A549 (cell line): ENCODE measurements at places on chromosomes 1 and 21. TPM values are rescaled to one million over a fixed set of nuclear protein-coding genes. Genes with fewer than 3 reads are reported as not detected.

DNA sequence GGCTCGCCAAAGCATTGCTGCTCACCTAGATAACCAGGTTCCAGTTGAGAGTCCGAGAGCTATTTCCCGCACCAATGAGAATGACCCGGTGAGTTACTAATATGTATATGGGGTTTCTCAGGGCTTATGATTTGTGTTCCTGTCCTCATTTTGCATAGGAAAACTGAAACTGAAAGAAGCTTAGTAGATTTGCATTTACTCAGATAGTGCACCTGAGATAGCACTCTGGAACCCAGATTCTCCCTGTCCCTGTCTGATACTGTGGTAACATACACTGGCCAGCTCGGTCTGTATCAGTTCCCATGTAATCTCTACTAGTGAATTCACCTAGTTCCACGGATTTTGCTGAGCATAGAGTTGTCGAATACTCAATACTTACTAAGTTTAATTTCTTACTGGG is 28.1 kb downstream of the DAP3 start:
- DNase-seq, result no peak

GRCh38 chr1:226649780-226650179 is 89.3 kb downstream of the ITPKB start:
- no peak for DNase-seq

DNA sequence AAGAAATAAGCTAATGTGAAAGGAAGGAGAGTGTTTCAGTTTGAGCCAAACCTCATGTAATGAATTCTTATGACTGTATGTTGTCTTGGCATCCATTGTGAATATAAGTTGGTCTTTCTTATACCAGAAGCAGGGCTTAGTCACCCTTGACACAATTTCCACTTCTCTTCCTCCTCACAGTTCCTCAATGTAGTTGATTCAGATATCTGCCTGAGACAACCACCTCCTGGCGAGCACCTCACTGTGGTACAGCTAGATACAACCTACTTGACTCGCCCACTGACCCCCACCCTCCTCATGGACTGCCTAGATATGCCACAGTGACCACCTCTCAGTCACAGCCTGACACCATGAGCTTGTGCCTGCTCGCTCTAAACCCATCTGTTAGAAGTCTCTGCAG is 45.6 kb downstream of the KYAT3 start:
- DNase-seq, result no peak

Gene CXADR
- polyA plus RNA-seq, result 6.4 to 7.7 TPM (median 6.6 TPM) in 3 replicates

DNA sequence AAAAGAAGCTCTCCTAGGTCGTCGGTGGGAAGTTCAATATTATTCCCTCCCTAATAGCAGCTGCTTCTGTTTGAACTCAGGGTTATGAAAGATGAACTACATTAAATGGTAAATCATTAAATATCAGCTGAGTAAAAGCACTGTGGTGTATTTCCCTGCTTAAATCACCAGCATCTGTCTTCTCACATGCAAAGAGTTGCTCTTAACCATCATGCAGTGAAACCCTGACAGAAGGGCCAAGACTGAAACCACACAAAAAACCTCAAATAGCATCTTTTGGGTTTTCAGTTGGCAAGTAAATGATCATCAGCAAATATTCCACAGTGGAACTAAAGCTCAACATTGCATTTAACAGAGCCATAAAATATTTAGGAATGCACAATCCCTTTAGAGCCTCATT is 380.0 kb upstream of the ADGRL2 start:
- no peak for DNase-seq

GRCh38 chr1:1920057-1920607 is 1.1 kb upstream of the TMEM52 start:
- DNase-seq, result no peak

DNA sequence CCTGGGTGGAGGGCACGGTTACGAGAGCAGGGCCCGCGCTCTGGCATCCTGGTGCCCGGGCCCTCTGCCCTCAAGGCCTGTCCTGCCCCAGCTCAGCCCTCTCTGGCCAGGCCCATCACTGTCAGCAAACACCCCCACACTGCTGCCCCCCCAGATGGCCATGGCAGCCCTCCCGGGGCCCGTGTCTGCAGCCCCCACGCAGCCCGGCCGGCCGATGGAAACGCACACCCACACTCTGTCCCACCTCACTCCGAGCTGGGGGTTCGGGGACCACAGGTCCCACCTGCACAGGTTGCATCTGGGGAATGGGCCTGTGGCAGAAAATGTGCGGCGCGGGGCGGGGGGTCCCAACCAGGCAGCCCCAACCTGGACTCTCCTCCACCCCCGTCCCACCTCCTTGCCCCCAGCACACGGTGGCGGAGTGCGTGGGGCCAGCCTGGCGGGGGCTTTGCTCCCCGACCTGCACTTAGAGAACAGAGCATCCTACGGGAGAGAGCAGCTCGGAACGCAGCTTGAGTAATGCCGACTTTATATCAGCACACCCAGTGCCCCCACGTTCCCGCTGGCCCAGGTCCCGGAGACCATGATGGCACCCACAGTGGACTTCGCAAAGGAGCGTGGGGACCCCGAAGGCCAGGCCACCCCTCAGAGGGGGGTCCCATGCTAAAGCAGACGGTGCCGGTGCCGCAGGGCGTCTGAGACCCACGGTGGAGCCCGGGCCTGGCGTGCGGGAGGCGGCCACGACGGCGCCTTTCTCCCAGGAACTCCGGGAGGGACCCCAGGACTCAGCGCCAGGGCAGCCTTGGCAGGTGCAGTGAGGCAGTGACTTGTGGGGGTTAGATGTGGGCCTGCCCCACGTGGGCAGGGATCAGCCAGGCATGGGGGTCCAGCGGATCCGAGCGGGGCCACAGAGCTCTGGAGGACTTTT is 7.5 kb upstream of the RNF223 start:
- no peak for DNase-seq

GRCh38 chr1:85297855-85298629 is 21.6 kb upstream of the BCL10 start:
- DNase-seq, result peak; percentile 86

GRCh38 chr1:64038965-64039364 is 164.5 kb upstream of the UBE2U start:
- DNase-seq, result no peak

Gene S100A2
- polyA plus RNA-seq, result 13.4 to 19.5 TPM (median 15.9 TPM) in 3 replicates

Gene TMEM69
- 21.6 to 23.1 TPM (median 22.7 TPM) in 3 replicates for polyA plus RNA-seq

- no peak for DNase-seq
Observed at GRCh38 chr1:87061742-87062156, 147.3 kb downstream of the HS2ST1 start.

Gene TMEM81
- 2.0 to 2.3 TPM (median 2.2 TPM) in 3 replicates for polyA plus RNA-seq

DNA sequence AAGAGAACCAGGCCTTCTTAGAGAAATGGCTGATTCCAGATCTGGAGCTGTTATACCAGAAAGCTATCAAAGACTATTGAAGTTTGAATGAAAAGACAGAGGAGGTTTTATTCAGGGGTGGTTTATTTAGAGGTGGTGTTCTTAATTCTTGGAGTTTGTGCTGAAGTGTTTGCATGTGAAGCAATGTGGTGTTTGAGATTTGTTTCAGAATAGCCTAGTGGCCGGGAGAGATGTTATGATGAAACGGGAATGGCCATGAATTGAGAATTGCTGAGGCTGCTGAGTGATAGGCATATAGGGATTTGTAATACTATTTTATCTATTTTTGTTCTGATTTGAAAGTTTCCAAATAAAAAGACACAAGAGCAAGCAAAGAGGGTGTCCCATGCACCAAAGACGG is 10.5 kb upstream of the SHE start:
- no peak for DNase-seq
